Hindlimb muscle (tissue), 1 donor: ENCODE measurements at places on chromosomes 4 and X.

DNA sequence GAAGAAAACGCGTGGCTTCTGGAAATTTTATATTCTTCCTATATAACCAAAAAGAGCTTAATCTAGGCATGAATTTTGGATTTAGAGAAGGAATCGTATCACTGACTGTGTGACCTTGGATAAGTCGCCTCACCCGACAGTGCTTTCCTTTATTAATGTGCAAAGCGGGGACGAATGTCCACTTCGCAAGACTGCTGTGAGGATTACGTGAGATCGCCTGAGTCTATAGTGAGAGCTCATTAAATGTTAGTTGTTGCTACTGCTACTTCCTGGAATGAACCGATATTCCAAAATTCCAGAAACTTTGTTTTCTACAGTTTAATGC, 448 bp upstream of the TBC1D8B start:
- no peak for DNase-seq

- peak; percentile 41 for DNase-seq
Measured at GRCh38 chrX:44871931-44872820, 812 bp upstream of the KDM6A start.

- DNase-seq: no peak
Measured at GRCh38 chrX:47221756-47222155, 3.3 kb downstream of the CDK16 start.

GRCh38 chr4:11487139-11487538, 58.4 kb upstream of the HS3ST1 start:
- DNase-seq: no peak

DNA sequence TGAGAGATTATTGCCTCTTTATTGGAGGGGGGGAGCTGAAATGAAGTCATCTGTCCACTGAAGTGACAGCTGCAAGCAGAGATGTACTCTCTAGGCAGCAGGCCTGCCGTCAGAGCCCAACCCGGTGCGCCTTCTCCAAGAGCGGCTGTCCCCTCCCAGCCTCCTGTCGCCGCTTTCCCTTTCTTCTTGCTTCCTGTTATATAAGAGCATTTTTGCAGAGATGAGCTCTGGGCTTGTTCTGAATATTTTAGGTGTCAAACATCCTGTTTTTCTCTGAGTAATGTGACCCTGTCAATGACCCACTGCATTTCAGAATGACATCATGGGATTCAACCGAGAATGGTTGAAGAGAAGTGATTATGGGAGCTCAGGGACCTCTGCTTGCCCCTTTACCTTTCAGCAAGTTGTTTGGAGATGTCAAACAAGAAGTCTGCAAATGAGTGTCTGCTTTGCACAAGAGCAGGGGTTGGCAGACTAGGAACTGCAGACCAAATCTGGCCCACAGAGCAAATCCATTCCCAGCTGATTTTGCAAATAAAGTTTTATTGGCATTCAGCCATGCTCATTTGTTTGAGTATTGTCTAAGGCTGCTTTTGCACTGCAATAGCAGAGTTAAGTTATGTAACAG, 79.9 kb downstream of the SLC9A6 start:
- peak; percentile 74 for DNase-seq

- no peak for DNase-seq
Measured at GRCh38 chr4:102288497-102288896, 56.8 kb downstream of the SLC39A8 start.

- DNase-seq: no peak
Measured at GRCh38 chrX:40120838-40121580, 23.3 kb upstream of the BCOR start.

DNA sequence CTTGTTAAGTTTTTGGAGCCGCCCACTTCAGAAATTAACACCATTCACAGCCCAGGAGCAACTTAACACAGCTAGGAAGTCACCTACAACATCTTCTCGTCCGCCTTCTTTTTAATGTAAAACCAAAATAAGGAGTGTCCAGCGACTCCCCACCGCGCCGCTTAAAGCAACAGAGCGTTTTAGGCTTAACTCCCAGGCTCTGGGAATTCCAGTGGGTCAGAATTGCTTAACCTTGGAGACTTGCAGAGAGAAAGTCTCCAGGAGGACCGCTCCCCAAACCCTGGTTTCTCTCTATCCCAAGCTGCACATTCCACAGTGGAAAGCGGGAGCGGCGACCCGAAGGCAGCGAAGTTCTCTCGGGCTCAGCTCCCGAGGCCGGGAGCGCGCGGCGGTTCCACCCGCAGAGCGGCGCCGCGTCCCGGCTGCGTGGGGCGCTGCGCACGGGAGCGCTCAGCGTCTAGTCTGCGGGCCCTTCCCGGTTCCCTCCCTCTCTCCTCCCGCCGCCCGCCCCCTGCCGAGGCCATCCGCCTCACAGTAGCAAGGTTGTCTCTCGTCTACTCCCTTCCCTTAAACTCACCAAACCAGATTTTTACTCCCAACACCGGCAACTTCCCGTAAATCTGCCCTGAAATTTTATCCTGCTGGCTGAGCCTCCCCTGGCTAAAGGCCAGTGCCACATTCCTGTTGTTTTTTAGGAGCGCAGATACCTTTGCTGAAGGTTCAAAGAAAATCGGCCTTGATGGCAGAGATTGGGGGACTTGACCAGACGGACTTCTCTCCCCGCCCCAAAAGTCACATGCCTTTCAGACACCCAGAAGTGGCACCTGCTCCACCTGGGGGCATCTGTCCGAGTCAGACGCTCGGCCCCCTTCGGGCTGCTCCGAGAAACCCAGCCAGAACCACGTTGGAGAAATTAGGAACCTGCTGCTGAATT, at the start of gene RBM47:
RBM47 (minus strand) TSS at position 464 of the 934 bp plus-strand sequence. CDS start 190,971 bp downstream, outside the sequence.
- peak; percentile 57 for DNase-seq

DNA sequence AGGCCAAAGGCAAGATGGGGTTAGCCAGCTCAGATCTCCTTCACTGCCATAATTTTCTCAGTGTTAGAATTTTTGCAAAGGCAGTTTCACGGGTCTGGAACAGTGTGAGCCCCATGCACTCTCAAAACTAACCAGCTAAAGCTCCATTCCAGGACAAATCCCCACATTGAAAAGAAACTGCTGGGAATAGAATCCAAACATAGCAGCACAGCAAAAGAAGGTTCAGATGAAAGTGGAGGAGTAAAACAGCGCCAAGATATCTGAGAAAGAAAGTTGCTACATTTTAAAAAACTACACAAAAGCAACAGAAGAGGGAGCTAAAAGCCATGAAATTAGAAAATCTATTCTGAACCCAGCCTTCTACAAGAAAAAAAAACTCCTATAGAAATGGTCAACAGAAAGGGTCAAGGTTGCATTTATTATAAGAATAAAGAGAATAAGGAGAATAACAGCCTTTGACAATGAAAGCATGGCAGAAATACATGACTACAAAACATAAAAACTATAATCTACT, 39.6 kb upstream of the SLC7A3 start:
- peak; percentile 6 for DNase-seq

DNA sequence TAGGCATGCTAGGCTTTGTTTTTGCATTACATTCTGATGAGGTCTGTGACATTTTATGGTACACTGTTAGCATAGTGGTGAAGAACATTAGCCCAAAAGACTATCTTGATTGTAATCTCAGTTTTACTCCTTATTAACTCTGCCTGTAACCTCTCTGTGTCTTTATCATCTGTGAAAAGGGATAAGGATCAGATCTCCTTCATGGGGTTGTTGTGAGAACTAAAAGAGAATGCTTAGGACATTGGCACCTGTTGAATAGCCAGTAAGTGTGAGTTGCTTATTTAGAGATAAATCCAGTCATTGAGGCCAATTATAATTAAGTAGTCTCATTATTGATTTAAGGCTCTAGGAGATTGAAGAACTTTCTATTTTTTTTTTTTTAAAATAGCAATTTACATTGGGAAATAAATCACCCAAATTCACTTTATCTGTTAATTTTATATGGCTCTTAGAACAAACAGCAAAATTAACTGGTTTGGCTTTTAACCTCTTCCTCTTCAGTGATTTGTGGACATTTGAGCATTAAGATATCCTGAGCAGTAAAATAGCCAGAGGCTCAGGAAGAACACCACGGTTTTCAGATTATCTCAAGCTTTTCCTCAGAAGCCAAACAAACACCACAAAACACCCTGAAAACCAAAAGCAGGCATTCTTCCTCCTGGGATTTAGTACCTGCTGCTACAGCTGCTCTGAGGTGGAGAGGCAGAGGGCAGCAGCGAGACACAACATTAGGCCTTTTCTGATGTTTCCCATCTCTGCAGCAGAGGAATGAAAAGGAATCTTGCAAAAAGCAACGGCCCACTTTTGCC, 192.9 kb downstream of the ARHGAP10 start:
- no peak for DNase-seq

DNA sequence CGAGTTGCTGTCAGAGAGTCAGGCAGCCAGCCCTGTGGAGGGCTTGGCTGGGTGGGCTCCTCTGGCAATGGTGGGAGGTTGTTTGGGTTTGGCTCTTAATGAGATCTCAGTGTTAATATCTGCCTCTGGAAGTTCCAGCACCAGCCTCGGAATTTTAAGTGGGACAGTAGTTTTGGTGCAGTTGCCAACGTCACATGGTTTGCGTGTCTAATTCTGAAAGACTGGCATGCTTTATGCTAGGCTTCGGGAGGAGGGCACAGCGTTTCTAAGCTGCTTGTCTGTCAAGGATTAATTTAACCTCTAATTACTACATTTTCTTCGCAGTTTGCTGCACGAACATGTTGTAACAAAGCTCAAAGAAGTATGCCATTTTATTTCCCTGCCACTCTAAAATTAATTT, 9.2 kb downstream of the MAMLD1 start:
- DNase-seq: no peak

GRCh38 chrX:9535101-9535500, 70.2 kb downstream of the TBL1X start:
- DNase-seq: no peak

DNA sequence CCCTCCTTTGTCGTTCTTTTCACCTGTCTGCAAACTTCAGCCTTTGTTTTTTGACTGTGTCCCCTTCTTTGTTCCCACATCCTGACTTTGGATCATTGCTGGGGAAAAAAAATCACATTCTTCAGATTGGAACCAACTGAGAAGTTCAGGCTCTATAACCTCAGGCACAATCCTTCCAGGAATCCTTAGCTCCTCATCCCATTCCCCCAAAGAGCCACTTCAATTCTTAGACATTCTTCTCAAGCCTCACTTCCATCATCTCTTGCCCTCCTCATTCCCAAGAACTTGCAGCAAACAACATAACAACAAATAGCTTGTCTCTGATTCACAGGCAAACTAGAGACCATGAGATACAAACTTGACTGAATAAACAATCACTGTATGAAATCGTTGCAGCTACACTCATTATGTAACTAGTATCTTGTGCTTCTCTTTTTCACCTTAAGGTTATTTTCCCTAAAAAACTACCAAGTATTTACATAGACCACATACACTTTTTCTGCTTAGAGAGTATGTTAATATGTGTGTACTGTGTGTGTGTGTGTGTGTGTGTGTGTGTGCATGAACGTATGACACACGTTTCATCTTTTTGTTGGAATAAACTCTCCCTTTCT, 26.4 kb upstream of the PGM2 start:
- DNase-seq: no peak
